Caki2 (cell line): ENCODE measurements at places on chromosomes 13 and 19.

DNA sequence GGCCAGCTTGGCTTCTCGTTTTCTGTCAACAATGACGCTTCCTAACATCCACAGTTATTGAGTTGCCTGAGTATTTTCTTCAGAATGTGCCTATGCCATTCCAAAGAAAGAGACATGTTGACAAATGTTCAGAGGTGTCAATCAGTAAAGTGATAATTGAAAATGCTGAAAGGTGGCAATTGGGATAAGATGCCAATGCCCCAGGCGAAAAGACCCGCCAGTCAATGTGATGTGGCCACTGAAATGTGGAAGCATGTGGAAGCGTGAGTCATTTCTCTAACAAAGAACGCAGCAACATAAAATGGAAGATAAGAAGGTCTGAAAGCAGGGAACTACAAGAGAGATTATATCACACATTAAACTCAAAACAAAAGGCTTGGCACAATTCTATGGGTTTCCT, 882.2 kb upstream of the SLC10A2 start:
- no peak for DNase-seq

DNA sequence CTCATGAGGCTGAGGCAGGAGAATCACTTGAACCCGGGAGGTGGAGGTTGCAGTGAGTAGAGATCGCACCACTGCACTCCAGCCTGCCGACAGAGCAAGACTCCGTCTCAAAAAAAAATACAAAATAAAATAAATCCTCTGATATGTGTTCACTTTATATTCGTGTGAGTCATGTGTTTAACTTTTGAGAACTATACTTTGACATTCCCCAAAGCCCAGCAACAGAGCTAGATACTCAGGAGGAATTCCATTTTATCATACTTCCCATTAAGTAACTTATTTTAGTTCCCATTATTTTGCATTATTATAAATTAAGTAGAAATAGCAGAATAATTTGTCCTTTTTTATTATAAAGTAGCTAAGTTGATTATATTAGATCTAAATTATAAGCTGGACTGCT, 3.3 kb upstream of the CHAMP1 start:
- DNase-seq: no peak

DNA sequence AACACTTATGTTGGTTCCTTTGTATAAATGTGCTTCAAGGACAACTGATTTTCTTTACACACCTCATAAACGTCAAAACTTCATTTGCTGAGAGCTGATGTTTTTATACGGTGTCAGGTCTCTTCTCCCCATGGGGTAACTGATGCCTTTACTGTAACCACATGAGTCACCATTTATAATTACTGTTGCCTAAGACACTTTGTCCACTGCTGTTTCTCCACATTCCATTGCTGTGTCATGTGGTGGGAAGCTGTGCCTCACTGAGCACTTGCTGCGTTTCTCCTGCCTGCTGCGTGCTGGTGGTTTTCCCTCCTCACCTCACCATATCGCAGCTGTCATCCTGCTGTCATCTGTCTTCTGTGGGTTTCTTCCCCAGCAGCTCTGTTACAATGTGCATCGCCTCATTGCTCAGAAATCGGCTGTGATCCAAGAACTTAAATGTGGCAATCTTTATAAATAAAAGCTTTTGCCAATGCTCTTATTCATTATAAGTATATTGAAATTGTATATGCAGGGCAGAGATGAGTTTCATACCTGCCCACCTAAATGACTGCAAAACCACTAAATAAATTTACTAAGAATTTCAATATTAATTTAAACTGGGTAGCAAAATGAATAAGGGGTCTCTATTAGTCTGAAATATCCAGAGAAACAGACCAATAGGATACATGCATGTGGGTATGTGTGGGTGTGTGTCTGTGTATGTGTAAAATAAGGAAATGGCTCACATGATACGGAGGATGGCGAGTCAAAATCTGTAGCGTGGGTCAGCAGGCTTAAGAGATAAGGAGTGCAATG, 547.0 kb upstream of the SLITRK5 start:
- DNase-seq: peak; percentile 97

GRCh38 chr13:42149136-42149535, 100.7 kb downstream of the DGKH start:
- DNase-seq: no peak

GRCh38 chr13:20667857-20668437, 35.6 kb upstream of the IL17D start:
- no peak for DNase-seq

DNA sequence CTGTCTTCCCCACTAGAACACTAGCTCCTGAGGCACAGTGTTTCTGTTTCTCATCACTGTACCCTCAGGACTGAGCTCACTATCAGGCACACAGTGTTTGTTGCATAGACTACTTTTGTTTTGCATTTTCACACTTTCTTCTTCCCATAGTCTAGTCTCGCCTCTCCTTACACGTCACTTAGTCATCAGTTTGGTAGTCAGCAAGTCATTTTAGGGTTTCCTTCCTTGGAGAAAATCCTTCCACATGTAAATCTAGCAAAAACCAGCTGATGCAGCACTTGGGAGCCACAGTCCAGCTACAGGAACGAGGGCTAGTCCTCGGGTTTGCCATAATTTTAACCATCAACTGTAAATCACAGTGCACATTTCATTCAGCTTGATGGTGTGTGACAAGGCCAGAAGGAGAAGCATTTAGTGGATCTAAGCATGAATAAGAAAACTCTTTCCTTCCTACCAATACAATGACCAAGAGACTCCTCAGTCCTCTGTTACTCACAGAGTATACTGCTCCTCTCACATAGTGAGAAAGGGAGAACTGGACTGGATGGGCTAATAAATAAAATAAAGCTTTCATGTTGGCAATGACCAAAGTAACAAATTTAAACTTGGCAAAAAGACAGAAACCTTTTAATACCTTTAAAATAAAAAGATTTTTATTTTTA, 221.0 kb downstream of the KLF12 start:
- DNase-seq: no peak

DNA sequence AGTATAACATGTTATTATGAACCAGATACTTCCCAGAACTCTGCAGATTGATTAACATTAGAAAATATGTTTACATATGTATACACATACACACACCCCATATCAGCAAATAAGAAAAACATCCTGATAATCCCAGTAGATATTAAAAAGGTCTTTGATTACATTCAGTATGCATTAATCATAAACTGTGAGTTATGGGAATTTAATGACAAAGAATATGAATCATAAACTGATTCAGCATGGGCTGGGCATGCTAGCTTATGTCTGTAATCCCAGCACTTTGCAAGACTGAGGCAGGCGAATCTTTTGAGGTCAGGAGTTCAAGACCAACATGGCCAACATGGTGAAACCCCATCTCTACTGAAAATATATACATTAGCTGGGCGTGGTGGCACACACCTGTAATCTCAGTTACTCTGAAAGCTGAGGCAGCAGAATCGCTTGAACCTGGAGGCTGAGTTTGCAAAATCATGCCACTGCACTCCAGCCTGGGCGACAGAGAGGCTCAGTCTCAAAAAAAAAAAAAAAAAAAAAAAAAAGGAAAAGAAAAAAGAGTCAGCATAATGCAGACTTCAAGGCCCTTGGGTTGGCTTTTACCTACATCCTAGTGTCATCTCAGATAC, 581.9 kb upstream of the PRR20A start:
- DNase-seq: no peak

- DNase-seq: no peak
Measured at GRCh38 chr13:68808456-68808855, 1299.2 kb upstream of the ATXN8OS start.

DNA sequence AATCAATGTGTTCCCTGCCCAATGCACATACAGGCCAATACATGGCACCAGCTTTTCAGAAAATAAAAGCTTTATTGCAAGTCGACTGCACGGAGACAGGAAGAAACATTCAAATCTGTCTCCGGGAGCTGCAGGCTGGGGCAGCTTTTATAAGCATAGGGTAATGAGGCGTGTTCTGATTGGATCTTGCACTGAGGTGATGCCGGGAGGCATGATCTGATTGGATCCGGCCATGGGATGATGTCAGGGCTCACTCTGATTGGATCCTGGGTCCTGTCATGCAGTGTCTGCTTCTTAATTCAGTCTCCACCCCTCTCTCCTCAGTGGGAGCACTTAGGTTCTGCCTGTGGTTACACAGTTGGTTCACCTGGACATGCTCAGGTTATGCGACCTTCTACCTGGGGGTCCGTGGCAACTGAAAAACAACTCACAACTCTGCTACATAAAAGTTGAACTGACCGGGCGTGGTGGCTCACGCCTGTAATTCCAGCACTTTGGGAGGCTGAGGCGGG, 11.8 kb upstream of the FBN3 start:
- DNase-seq: peak; percentile 38

- DNase-seq: peak; percentile 82
Measured at GRCh38 chr19:2084993-2085720, 11.0 kb downstream of the MOB3A start.

- no peak for DNase-seq
Measured at GRCh38 chr13:62663767-62664166, 1248.1 kb upstream of the PCDH20 start.

GRCh38 chr13:34942732-34943435, 814 bp downstream of the NBEA start:
- DNase-seq: peak; percentile 10

- DNase-seq: no peak
Measured at GRCh38 chr19:3220576-3220975, 3.9 kb upstream of the CELF5 start.

DNA sequence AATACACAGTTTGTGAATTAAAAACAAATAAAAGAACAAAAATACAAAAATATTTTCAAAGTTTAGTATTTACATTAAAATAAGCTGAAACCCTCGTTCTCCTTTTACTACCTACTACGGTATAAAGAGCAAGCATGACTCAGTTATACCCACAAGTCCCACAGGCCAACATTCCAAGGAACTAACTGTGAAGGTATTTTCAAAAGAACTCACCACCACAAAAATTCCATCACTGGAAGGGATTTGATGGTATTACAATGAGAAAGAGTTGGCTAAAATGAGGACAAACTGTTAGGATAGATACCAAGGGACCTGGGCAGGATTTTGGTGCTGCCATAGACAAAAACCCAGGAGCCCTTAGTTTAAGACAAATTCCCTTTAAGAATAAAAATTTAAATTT, 122.7 kb downstream of the TBC1D4 start:
- peak; percentile 50 for DNase-seq

DNA sequence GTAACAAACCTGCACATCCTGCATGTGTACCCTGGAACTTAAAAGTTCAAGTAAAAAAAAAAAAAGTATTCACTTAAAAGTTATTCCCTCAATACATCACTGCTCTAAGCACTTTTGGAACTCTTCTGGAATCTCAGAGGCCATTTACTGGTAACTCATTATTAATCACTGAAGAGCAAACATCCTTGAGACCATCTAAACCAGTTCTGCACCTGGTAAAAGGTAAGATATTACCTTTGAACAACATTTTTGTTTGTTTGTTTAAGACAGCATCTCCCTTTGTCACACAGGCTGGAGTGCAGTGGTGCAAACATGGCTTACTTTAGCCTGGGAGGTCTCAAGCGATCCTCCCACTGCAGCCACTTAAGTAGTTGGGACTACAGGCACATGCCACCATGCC, 16.7 kb downstream of the UGGT2 start:
- no peak for DNase-seq

DNA sequence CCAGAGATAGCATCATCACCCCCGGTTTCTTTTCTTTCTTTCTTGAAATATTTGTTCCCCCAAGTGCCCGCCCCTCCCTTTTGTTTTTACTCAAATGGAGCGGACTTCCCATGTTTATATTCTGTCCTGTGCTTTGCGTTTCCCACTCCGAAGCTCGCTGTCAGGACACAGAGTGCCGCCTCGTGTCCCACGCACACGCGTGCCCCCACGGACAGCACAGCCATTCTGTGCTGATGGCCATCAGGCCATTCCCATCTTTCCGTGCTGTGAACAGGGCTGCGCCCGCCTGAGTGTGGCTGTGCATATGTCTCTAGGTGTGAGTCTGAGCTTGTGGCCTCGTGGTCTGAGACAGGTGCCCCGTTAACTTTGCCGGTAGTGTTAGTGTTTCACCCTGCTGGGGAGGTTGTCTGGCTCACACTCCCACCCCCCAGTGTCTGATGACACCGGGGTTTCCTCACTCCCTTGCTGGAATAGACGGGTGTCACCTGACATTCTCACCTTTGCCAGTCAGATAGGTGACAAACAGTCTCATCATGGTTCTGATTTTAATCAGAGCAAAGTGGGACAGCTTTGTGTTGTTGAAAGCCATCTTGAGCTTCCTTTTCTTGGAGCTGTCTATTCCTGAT, 6.9 kb downstream of the PAK4 start:
- no peak for DNase-seq

- DNase-seq: no peak
Measured at GRCh38 chr13:47310401-47310800, 413.5 kb upstream of the HTR2A start.
